ENCODE measurements at places on chromosomes 5 and 9. TPM values are rescaled to one million over a fixed set of nuclear protein-coding genes. Genes with fewer than 3 reads are reported as not detected.

The PRLR gene
- not detected for polyA plus RNA-seq

The CORO2A gene
- 31.7 TPM for polyA plus RNA-seq

The CKS2 gene
- polyA plus RNA-seq: 130 TPM

The SKIC3 gene
- polyA plus RNA-seq: 37.1 TPM

The FAXDC2 gene
- 7.1 TPM for polyA plus RNA-seq

DNA sequence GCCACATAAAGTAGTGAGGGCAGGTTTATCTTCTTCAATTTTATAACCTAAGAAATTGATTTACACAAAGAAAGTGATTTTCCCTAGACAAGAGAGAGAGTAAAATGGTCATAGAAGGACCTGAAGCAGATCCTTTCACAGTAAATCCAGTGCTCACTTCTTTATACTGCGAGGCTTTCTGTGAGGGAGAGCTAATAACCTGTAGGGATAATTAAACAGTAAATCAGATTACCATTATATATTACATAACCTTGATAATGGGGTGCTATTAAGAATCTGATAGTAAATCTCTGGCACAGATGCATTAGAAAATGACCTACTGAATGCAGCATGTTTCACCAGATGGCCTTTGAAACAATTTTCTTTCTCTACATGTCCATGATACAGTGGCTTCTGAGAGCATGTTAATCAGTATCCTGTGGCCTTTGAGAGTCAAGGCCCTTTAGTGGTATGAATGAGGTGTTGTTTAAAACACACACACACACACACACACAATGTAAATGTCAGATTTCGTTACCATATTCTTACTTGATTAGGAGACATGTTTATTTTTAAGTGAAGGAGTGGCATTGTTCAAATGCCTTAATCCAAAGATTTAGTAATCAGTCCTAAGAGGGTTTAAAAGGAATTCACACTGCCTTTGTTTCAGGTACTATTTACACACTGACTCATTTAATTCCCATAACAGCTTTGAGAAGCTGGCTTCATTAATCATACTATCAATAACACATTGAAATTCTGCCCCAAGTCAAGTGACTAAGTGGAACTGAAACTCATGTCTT is 124.7 kb downstream of the ALDH1A1 start:
- DNase-seq: peak; percentile 44

DNA sequence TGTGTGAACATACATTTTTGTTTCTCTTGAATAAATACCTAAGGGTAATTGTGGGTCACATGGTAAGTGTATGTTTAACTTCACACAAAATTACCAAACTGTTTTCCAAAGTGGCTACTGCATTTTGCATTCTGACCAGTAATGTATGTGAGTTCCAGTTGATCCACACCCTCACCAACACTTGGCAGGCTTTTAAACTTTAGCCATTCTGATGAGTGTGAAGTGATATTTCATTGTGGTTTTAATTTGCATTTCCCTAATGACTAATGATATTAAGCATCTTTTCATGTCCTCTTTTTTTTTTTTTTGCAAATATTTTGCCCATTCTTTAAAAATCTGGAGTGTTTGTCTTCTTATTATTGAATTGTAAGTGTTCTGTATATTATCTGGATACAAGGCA is 53.5 kb upstream of the MAST4 start:
- no peak for DNase-seq

GRCh38 chr5:140038373-140038957 is 4.6 kb downstream of the NRG2 start:
- DNase-seq: no peak

GRCh38 chr5:137822158-137822764 is 45.4 kb upstream of the MYOT start:
- no peak for DNase-seq

DNA sequence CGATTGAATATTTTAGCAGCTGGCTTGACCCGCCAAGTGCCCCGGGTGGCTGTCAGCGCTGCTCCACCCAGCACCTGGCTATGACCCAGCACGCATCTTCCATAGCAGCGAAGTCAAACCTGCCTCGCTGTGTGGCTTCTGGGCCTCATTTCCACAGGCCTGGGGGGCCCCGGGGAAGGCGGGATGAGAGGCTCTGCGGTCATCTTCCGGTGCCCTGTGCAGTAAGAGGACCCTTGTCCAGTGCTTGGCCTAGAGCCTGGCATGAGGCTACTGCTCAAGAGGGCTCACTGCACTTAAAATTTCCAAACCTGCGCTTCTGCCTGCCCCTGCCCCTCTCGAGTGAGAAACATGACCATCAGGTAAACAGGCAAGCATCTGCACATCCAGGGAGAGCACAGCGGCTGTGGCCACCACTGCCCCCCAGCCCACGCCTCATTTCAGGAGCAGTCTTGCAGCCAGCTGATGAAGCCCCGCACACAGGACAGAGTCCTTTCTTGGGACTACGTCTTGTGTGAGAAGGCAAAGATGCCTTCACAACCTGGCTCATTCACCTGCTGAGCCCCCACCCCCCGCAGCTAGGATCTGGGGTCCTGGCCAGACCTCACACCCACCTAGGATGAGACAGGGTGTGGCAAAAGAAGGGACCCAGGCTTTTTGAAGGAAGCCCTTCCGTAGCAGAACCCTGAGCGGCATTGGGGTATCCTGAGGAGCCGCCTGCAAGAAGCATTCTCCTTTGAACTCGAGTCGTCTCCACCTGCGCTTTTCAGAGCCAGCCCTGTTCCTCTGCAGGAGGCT is 69.5 kb upstream of the UNC5A start:
- DNase-seq: no peak

DNA sequence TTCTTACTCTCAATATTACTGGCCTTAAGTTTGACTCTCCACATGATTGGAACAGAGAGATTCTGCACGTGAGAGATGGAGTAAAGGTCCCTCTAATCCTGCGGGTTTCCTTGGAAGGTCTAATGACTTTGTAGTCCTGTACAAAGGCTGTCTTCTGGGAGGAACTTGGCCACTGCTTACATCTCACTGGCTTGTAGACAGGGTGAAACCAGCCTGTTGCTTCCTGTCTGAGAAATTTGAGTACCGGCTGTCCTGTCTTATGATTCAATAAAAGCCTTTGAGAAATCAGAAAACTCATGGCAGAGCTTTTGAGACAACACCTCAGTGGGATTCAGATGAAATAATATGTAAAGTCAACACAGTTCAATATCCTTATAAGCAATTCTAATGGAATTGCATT is 43.0 kb downstream of the IL31RA start:
- no peak for DNase-seq

- no peak for DNase-seq
Measured at GRCh38 chr5:147415651-147416050, 94.2 kb downstream of the DPYSL3 start.

DNA sequence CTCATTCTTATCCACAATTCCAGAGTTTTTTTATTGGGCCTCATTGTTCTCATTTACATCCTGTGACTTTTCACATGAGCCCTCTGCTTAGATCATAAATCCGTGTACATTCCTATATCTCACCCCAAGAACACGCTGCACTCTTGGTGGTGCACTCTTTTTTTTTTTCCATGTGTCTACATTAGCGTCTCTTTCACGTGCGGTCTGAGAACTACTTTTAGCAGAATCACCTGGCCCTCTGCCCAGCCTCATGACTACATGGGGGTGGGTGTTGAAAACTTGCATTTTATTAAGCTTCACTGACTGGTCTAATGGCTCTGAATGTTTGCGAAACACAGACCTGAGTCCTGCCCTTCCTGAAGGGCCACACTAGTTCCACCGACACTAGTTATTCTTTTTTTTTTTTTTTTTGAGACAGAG is 18.6 kb downstream of the C9orf57 start:
- peak; percentile 19 for DNase-seq

DNA sequence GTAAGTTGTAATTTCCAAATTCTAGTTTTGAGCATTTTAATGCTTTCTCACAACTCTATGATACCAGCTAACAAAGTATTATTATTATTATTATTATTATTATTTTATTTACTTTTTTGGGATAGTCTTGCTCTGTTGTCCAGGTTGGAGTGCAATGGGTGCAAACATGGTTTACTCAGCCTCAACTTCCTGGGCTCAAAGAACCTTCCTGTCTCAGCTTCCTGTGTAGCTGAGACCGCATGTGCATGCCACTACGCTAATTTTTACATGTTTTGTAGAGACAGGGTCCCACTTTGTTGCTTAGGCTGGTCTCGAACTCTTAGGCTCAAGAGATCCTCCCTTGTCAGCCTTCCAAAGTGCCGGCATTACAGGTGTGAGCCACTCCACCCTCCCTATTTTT is 27.0 kb downstream of the LRRC70 start:
- no peak for DNase-seq

Data from keratinocyte (primary cell).